ENCODE measurements at places on chromosomes 7 and 10.

DNA sequence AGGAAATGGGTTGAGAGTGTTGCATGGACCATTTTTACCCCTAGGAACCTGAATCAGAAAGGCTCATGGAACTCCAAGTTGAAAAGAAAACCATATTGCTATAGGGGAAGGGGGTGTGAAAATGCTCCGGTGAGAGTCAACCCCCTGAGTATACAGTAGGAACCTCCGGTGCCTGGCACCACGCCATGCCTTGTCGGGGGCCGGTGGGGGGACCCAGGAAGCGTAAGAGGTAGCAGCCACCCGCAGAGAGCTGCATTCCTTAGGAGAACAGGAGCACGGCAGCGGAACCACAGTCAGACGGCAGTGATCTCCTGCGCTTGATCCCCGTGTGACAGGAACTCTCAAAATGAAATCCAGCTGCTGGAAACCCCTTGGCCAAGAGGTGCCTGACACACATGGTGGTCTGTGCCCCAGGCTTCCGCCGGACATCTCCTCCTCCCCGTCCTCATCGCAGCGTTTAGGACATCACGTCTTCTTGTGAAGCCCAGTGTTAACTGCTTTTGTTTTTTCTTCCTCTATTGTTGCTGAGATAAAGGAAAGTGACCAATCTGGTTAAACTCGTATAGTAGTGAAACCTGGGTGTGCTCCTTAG lies 186.8 kb downstream of the CELF2 start:
- no peak for DNase-seq

DNA sequence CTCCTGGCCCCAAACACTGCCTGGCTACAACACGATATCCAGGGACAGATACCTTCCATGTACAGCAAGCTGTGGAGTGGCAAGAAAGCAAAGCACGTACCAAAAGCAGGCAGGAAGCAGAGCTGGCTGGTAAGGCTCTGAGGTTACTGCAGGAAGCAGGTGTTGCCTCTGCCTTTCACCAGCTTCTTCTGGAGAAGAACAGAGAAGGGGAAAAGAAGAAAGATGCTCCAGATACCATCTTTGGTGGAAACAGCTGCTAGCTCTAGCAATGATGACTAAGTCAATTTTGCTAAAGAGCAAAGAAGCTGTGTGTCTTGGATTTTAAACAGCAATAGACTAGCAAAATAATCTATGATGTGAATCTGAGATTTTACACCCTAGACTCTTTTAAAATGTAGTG lies 34.9 kb upstream of the PRSS1 start:
- no peak for DNase-seq

DNA sequence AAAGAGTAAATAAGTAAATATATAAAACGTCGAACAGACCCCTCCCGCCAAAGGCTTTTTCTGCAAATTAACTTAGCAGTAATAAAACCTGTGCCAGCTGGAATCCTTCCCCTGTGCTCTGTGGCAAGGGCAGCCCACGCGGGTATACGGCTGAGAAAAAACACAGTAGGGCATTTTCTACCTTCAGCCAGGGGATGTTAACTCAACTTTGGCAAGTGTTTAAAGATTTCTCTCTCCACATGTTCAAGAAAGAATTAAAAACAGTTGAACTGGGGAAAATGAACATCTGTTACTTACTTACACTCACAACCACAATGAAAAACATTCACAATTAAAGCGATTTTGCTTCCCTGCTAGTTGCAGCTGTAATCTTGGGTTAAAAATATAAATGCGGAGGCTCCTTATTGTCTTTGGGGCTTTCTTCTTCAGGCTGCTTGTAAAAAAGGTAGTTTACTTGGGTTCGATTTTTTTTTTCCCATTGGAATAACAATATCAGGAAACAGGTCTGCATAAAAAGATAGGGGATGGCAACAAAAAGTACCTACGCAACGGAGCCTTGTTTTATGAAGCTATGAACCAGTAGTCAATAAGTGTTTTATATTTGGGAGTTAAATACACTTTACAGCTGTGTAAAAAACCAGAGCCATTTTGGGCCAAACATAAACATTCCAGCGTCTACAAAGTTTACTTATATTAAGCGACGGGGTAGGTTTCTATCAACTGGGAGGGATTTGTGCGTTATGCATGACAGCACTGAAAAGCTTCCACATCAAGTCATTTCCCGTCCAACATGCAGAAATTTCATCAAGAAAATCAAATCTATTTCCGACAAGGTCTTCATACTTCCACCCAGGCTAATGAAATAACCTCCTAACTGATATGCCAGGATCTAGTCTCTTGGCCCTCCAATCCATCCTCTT lies 132.7 kb downstream of the TAX1BP1 start:
- no peak for DNase-seq

DNA sequence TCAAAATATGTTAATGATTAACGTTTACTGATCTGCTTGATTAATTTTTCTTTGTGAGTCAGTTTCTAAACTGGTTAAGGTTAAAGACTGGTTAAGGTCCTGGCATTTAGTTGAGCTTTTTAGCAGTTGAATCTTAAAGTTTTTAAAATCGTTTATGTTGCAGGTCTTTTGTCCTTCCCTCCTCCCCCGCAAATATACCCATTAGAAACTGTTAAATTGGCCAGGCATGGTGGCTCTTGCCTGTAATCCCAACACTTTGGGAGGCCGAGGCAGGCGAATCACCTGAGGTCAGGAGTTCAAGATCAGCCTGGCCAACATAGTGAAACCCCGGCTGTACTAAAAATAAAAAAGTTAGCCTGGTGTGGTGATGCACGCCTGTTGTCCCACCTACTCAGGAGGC lies 100.9 kb downstream of the PODXL start:
- no peak for DNase-seq

DNA sequence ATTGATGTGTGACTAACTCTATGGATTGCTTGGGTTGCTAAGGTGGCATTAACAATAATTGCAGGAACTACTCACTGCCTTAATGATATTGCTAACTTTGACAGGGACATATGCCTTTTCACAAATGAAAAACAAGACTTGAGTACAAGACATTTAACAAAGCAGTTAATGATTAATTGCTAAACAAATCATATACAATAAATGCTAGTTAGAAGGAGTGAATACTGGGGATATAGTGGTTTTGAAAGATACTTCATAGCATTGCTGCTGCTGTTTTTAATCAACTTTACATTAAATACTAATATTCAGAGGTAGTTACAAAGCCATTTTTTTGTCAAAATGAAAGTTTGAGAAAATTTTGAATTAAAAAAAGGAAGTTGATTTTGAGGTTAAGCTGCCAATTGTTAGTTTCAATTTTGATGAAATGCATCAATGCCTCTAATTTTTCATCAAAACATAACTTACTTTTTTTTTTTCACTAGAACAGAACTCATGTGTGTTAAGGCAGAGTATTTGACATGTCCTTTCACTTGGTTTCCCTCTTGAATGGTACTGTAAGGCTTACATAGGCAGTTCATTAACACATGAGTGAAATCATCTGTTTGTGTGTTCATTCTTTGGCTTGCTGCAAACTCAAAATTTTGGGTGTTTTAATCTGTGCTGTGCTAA lies 106.2 kb upstream of the SEMA3D start:
- DNase-seq, result no peak

DNA sequence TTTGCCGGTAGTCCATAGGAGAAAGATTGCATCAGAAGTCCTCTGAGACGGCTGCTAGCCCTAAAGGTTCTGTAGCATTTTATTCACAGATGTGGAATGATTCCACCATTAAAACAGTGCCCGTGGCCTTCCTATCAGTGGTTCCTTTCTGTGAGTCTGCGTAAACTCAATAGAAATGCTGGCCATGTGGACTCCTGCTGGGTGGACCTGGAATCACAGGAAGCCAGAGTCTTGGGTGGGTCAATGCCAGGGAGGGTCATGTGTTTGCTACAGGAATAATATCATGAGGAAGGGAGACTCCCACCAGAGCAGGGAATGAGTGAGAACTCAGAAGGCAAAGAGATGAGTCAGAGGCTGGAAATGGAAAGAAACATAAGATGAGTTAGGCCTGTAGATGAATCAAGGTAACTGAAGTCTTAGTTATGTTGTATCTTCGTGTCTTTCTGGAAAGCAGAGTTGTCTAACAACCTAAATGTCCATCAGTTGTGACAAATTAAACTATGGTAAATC lies 410.4 kb upstream of the AUTS2 start:
- no peak for DNase-seq

GRCh38 chr10:51926337-51926736 lies 226.9 kb upstream of the CSTF2T start:
- no peak for DNase-seq

DNA sequence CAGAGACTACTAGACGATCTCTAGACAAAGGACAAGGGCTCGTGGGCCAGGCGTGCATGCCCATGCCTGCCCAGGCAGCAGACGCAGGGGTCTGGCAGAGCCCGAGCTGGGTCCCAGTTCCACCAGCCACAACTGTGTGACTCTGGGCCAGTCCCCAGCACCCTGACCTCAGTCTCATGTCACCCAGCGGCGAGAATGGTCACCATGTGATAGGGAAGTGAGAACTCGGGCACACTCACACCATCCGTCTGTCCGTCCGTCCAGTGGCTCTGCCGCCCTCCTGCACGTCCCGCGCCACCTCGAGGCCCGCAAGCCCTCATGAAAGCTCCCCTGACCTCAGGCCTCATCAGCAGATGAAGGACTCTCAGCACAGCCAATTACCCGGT lies 280.0 kb downstream of the ELFN1 start:
- no peak for DNase-seq

- no peak for DNase-seq
Observed at GRCh38 chr10:127193125-127193524, 3.3 kb downstream of the INSYN2A start.

DNA sequence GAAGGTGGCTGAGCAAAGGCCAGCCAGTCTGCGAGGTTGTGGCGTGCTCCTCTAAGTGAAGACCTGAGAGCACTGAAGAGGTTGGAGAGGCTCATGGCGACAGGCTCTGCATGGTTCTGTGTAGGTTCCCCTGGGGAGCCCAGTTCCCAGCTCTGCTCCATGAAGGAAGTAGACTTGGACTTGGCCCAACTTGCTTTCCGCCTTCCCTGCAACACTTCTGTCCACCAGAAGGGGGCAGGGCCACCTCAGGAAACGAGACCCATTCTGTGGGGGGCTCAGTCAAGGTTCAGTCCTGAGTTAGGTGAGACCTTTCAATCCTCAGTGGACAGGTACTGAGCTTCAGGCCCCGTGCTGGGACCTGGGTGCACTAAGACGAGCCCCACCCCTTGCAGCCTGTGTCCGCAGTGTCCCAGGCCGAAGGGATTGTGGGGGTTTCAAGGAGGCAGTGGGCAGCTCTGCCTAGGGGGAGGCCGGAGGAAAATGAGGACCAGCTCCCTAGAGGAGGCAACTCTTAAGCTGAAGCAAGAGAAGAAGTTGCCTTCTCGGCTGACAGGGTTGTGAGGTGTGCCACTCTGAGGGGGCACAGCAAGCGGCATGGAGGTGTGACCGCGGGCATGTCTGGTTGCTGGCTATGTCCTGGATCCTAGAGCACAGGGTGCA lies 15.0 kb upstream of the PCBD1 start:
- no peak for DNase-seq

- DNase-seq, result no peak
Observed at GRCh38 chr7:41822259-41822817, 119.4 kb upstream of the INHBA start.

- no peak for DNase-seq
Observed at GRCh38 chr10:99873846-99874245, 91.4 kb downstream of the ABCC2 start.

DNA sequence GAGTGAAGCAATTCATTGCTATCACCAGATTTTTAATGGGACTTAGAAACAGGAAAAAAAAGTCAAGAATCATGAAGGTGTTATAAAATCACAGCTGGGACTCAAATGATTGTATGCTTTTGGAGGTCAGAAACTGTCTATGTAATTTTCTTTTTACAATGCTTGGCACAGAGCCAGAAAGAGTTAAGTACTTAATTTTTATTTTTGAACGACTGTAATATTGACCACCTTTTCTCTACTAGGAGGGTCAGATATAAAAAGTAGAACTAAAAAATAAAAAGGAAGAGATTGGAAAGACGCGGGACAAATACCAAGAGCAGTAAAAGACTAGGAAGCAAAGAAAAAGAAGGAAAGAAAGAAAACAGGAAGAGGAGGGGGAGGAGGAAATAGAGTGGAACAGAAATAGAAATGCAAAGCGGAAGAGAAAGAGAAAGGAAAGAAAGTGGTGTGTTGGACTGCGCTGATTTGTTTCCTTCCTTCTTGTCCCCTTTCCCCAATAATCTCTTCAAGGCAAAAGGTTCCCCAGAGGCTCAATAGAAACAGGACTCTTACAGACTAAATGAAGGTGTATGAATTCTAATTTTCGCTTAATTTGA lies 23.2 kb upstream of the C1GALT1 start:
- no peak for DNase-seq

DNA sequence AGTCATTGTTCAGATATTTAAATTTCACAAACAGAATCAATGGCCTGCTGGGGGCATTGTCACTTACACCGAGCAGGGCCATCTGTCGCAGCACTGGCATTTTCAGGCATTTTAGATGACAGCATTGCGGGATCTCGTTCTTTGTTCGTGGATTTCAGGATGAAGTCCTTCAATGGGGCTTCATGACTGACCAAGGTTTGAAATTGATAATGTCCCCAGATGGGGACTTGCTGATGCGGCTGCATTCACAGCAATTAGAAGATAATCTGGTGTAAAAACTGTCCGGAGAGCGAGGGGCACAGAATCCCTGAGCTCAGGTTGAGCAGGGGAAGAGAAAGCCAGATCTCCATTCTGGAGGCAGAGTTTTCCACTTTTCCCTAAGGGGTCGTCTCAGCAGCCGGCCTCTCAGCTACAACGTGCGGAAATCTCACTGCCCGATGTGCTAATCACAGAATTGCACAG lies 1.9 kb upstream of the C7orf33 start:
- no peak for DNase-seq

DNA sequence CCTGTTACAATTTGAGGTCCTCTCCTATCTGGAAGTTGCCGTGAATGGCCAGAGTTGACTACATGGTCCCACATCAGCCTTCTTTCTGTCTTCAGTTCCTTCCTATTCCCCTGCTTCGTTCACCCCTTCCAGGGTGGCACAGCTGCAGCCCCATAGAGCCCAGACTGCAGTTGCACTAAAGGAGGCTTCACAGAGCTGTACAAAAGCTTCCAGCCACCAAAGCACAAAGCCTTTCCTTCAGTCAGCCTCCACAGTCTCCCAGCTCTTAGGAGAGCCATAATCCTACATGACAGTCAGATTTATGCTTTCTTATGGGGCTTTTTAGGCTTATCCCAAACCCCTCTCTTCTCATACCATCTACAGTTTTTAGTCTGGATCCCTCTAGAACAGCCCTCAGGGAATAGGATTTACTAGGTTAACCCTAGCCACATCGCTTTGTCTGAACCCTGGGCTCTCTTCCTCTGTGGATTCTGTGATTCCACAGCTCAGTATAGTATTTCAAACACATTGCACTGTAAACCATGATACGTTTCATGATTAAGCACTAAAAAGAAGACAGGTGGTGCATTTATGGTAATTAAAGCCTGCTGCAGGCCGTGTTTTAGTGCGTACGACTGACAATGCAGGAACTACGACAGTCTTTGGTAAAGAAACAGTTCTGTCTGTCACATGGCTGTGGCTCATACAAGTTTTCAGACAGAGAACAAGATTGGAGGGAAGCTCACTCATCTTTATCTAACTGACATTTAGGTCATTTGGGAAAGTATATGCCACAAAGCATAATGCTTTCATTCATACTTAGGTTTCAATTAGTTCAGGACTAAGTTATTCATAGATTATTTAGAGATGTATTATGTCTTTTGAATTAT lies 208.3 kb upstream of the KMT2E start:
- DNase-seq, result no peak

Data from activated CD4-positive, CD25-positive, alpha-beta regulatory T cell treated with anti-CD3 and anti-CD28 coated beads, Interleukin-2, amount 50 U/mL, for 72 hours (primary cell).